ENCODE measurements at places on chromosomes 1 and 21.

DNA sequence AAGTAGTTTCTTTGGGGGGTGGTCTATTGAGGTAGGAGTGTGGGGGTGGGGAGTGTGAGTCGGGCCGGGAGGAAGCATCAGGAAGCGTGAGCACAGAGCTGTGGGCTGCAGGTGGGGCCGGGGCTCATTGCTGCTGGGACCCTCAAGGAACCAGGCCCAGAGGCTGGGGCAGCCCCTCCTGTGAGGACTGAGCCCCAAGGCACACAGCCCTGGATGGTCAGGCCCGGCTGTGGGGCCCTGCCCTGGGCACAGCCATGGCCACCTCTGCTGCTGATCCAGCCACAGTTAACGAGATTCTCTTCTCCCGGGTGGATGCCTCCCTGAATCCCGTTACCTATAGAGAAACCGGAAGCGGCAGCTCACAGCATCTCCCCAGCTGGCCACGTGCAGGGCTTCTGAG lies 22.9 kb upstream of the SUMO3 start:
- no peak for DNase-seq

- peak; percentile 60 for DNase-seq
Observed at GRCh38 chr1:144551543-144552424, 40.9 kb upstream of the PPIAL4F start.

DNA sequence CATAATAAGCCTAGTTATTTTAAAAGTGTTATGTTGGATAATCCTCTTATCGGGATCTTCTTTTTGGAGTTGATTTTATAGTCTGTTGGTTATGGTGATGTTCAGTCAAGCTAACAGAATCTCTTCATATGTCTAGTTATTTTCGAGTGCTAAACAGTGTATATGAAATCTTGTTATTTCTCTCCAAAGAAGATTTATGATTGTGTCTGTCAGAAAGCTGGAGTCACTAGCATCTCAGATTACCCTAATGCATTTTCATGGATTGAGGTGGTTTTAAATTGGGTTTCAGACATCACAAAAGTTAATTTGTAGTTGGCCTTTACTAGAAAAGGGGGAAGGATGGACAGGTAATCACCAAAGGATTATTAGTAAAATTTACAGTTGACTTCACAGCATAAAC lies 13.3 kb downstream of the MAEL start:
- DNase-seq: no peak

GRCh38 chr1:212244441-212244840 lies 40.8 kb upstream of the PPP2R5A start:
- no peak for DNase-seq

DNA sequence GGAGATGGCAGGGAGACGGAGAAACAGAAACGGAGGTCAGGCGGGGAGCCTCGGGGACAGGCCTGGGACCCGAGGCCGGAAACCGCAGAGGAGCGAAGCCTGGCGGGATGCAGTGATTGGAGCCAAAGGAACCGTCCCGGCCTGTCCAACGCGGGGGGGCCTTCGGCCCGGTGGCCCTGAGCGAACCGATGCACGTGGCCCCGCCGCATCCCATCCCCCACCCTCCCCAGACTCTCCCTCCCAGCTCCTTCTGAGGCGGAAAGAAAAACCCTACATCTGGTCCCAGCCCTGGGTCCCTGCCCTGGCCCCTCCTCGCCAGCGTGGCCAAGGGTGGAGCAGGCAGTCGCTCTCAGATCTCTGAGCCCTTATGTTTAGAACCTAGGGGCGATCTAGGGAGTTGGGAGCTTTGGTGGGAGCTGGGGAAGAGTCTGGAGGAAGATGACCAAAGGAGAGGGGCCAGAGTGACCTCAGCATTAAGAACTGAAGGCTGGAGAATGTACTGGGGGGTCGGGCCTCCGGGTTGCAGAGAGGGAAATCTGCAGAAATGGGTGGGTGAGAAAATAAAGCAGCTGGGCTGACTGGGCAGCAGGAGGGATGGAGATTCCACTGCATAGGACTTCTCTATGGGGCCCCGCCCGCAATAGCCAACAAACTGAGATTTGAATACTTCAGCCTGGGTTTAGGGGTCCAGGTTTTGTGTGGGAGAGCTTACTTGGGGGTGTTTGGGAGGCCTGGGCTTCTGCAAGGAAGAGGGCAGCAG lies 1.5 kb upstream of the CRABP2 start:
- peak; percentile 91 for DNase-seq

DNA sequence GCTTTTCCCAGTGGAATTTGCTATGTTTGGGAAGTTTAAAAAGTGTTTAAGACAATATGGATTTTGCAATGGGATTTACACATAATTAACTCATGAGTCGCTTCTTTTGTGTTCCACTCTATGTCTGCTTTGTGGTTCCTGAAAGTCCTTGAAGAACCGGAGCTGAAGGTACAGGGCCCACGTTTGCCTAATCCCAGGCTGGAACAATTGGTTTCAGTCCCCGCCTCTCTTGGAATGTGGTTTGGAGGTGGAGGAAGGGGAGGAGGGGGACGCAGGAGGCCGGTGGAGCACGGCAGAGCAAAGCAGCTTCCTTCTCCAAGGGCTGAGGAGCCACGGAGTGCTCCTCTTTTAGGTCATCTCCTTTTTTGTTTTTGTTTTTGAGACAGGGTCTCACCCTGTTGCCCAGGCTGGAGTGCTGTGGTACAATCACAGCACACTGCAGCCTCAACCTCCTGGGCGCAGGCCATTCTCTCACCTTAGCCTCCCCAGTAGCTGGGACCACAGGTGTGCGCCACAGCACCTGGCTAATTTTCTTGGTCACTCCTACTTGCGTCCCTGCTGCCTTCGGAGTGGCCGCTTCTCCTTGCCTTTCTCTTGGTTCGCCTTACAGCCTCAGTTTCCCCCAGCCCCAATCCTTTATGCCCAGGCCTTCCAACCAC lies 129.5 kb upstream of the ERRFI1 start:
- DNase-seq: peak; percentile 60

- DNase-seq: no peak
Observed at GRCh38 chr1:95145493-95145892, 28.3 kb downstream of the TLCD4 start.

GRCh38 chr1:237664348-237664747 lies 226.4 kb downstream of the ZP4 start:
- DNase-seq: no peak

Measured in stomach (tissue), 19 donors.